Umbilical cord (tissue), 2 donors: ENCODE measurements at places on chromosomes 4 and X. TPM values are rescaled to one million over a fixed set of nuclear protein-coding genes. Genes with fewer than 3 reads are reported as not detected.

STK32B gene
- 7.0 TPM for total RNA-seq

SPARCL1 gene
- 113 TPM for total RNA-seq

IL2 gene
- total RNA-seq, result not detected

NXF3 gene
- total RNA-seq, result not detected

PNPLA4 gene
- 6.0 TPM for total RNA-seq

CLTRN gene
- total RNA-seq, result 2.4 TPM

ADAM29 gene
- 6.3 TPM for total RNA-seq

PGRMC1 gene
- total RNA-seq, result 147 TPM

FAM114A1 gene
- 198 TPM for total RNA-seq

UGT2A1 gene
- total RNA-seq, result 2.9 TPM

SCML1 gene
- 13.5 TPM for total RNA-seq

HPSE gene
- 2.9 TPM for total RNA-seq

TLL1 gene
- 2.6 TPM for total RNA-seq

NUDT10 gene
- total RNA-seq, result 4.1 TPM

LRBA gene
- total RNA-seq, result 58.0 TPM

PROM1 gene
- total RNA-seq, result 4.1 TPM

SSR4 gene
- total RNA-seq, result 135 TPM

ACOX3 gene
- total RNA-seq, result 46.9 TPM

EGF gene
- total RNA-seq, result 8.4 TPM

DGKQ gene
- total RNA-seq, result 5.3 TPM

GCNA gene
- 0.96 TPM for total RNA-seq

TRIML2 gene
- not detected for total RNA-seq

MAGEC3 gene
- total RNA-seq, result not detected

BEX1 gene
- 1.2 TPM for total RNA-seq

PDLIM3 gene
- total RNA-seq, result 361 TPM

PAGE2 gene
- not detected for total RNA-seq

TMEM131L gene
- 48.2 TPM for total RNA-seq

PITX2 gene
- total RNA-seq, result 182 TPM

GABRB1 gene
- not detected for total RNA-seq

ERAS gene
- 5.3 TPM for total RNA-seq

FABP2 gene
- total RNA-seq, result 2.9 TPM

EGFL6 gene
- total RNA-seq, result 95.3 TPM

GDPD2 gene
- total RNA-seq, result 0.72 TPM

ABLIM2 gene
- 0.96 TPM for total RNA-seq

TBC1D8B gene
- total RNA-seq, result 21.7 TPM
